ENCODE measurements at places on chromosomes 13 and 19.
A peak's percentile ranks its signal among the peaks of the same experiment; 100 is the strongest.

DNA sequence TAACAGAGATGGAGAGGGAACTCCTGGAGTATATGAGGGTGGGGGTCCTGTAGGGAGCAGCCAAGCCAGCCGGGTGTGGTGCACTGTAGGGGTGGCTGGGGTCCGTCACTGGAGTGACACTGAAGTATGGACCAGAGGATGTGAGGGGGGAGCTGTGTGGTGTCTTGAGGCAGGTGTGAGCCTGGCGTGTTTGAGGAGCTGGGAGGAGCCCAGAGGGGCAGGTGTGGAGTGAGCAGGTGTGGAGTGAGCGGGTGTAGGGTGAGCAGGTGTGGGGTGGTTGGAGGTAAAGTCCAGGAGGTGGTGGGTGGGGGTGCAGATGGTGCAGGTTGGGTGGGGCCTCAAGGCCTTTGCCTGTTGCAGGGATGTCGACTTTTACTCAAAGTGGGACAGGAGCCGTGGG, 5.9 kb downstream of the B3GNT8 start:
- no peak for DNase-seq

DNA sequence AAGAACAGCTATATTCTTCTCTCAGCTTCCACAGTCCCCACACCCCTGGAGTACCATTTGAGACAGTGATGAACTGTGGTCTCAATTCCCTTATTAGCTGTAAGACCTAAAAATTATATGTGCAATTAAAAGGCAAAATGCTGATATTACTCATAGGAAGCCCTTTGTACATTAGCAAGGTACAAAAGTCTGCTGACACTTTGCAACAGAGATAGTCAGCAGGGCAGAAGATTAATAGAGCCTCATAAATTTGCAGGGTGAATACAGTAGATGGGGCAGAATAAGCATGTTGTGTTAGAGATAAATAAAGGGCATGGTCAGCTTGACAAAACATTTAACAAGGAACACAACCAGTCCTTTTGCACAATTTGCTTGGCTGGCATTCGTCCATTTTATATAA, 210.0 kb upstream of the OBI1 start:
- no peak for DNase-seq

GRCh38 chr13:26653842-26654241, 96.4 kb downstream of the WASF3 start:
- no peak for DNase-seq

- DNase-seq, result peak; percentile 39
These were observed 42.5 kb downstream of the IRS2 start for GRCh38 chr13:109743706-109744453.

DNA sequence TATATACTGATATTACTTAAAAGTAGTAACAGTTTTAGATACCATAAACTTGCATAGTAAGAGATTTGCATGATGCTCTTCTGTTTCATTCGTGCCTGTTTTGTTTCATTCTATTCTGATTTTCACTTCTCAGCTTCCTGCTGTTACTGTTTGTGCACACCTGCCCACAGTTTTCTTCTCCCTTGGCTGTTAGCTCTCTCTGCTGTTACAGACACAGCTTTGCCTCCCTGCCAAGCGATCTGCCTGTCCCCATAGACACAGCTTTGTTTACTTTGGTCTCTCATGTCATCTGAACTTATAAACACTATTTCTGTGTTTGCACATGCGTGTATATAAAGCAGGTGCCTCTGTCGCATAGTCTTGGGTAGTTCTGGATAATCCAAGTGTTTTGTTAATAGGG, 21.4 kb upstream of the UPF3A start:
- no peak for DNase-seq

DNA sequence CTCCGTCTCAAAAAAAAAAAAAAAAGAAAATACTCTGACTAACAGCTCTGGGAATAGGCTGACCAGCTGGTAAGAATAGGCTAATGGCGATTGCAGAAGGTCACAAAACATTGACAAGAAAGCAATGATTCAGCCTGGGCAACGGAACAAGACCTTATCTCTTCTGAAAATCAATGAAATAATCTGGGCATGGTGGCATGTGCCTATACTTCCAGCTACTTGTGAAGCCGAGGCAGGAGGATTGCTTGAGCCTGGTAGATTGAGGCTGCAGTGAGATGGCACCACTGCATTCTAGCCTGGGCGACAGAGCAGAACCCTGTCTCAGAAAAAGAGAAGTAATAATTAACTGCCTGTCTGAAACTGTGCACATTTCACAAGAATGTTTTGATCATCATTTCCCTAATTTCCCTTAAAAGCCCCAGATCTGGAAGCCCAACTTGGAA, 18.8 kb upstream of the MTRF1 start:
- DNase-seq, result no peak

DNA sequence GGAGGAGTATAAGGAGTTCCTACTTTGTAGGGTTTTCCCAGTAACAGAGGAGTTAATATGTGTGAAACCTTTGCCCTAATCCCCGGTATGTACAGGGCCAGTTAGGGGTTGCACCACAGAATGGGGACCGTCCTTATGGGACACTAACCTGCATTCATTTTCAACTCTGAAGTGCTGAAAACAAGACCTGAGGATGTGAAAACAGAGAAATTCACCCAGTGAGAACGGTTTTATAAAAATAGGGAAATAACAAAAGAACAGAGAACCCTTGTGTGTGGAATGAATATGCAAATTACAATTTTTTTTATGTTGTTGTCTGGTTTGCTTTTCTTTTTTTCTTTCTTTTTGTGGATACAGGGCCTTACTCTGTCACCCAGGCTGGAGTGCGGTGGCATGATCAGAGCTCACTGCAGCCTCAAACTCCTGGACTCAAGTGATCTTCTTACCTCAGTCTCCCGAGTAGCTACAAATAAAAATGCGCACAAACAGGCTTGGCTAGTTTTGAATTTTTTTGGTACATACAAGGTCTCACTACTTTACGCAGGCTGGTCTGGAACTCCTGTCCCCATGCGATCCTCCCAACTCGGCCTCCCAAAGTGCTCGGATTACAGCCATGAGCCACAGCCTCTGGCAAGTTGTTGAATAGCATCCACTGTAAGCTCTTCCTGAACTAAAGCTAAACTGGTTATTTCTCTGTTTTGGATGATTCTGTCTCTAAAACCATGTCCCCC, 10.6 kb downstream of the CLC start:
- no peak for DNase-seq

- DNase-seq, result no peak
These were observed 1120.7 kb downstream of the DIAPH3 start for GRCh38 chr13:59043016-59043415.

DNA sequence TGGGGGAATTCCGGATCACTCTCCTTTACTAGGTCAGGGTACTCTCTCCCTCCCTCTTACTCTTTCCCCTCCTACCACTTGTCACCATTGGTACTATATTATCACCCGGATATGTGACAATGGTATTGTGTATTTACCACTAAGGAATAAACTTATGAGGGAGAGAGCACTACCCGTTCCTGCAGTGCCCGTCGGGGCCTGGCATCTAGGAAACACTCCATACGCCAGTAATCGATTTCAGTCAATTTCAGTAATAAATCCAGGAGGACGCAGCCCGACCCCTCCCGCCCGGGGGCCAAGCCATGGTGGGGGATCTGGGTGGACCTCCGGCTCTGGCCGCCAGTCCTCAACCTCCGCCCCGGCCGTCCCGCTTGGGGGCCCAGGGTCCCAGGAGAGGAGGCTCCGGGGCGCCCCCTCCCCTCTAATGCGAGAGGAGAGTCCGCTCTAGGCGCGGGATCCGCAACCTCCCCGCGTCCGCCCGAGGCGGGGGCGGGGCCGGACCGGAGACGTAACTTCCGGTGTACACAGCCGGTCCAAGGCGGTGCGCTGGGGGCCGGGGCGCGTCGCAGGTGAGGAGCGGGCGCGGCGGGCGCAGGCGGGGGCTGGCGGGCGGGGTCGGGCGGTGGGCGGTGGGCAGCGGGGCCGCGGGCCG, at the start of gene GARRE1:
TSS of gene GARRE1 (plus strand) at position 509 of the 652 bp plus-strand sequence. CDS start 45,920 bp downstream, outside the sequence.
- DNase-seq, result peak; percentile 90

DNA sequence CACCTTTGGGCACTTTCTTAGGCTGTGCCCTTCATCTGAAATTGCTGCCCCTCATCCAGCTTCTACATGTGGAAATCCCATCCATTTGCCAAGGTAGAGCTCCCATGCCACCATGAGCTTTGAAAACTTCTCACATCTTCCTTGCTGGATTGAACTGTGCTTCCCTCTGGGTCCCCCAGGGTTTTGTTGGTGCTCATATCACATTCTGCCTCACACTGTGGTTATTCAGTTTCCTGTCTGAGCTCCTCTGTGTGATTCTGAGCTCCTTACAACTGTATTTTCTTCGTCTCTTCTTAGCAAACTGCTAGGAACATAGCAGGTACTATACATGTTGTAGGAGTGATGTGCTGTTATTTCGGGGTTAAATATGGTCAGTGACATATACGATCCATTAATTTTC, 74.9 kb upstream of the KL start:
- DNase-seq, result no peak

DNA sequence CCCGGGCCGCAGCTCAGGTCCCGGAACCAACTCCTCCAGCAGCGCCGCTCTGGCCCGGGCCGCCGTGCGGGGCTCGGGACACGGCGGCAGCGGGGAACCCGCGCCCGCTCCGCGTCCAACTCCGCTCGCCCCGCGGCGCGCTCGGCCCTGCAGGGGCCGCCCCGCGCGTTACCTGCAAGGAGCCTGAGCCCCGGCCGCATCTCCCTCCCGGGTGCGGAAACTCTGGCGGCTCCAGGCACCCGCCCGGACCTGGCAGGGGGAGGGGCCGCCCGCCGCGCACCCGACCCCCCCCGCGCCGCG, at the start of gene TMTC4:
TSS of gene TMTC4 (minus strand) at position 224 of the 300 bp plus-strand sequence. CDS start 4,433 bp downstream, outside the sequence.
- DNase-seq, result no peak

DNA sequence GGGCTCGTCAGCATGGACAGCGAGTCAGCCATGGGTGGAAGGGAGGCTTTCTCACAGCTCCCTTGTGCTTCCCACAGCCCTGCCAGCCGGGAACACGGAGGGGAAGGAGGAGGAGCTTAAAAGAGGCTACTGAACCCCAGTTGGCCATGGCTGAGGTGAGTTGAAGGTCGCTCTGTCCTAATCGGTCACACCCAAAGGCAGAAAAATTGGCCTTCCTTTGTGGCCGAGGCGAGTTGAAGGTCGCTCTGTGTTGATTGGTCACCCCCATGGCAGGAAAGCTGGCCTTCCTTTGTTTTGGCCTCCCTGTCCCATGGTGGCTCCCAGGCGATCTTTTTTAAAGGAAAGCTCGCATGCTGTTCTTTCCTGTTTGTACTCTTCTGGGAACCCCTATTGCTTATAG, 5.1 kb downstream of the ZNF473 start:
- DNase-seq, result no peak

DNA sequence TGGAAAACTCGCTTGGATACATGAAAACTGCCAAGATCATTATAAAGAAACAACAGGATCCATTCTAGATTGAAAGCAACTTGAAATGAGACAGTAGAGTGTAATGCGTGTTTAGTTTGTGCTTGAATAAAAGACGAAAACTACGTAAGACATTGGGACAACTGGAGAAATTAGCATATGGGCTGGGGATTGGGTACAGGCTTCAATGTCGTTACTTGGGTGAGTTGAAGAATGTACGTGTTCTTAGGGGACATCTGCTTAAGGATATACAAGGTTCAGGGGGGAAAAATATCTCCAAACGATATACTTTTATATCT, 471 bp upstream of the ERVK3-1 start:
- DNase-seq, result no peak

- peak; percentile 28 for DNase-seq
These were observed 22.5 kb upstream of the NFIC start for GRCh38 chr19:3343619-3344502.

- no peak for DNase-seq
These were observed 29.5 kb upstream of the NFIC start for GRCh38 chr19:3336680-3337523.

GRCh38 chr13:83086088-83086487, 796.2 kb downstream of the SLITRK1 start:
- DNase-seq, result no peak

GRCh38 chr13:30421093-30422053, 920 bp upstream of the UBE2L5 start:
- peak; percentile 54 for DNase-seq

DNA sequence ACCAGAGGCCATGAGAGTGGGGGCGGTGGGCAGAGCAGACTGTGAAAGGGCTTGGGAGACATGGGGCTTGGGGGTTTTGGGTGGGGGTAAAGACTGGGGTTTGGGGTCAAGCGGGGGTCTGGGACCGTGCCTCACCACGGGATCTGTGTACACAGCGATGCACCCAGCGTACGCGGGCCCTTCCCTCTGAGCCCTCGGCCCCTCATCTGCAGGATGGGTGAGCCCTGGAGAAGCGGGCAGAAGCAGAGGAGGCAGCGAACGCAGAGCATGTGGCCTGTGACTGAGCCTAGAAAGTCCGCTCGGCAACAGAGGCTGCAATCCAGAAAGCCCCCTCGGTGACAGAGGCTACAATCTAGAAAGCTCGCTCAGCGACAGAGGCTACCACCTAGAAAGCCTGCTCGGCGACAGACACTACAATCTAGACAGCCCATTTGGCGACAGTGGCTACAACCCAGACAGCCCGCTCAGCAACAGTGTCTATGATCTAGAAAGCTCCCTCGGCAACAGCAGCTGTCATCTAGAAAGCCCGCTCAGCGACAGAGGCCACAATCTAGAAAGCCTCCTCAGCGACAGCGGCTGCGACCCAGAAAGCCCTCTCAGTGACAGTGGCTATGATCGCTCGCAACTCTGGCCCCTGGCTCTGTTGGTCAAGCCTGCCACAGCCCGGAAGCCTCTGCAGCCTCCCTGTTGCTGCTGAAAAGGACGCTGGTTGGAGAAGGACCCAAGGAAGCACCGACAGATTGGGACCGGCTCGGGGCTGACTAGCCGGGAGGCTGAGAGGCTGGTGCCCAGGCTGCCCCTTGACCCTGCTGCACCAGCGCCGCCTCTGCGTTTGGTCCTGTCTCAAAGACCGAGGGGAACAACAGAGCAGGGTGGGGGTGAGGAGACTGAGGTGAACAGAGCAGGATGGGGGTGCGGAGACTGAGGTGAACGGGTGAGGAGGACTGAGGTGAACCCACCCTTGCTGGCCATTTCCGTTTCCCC, 68.6 kb downstream of the SPACA7 start:
- DNase-seq, result no peak

- no peak for DNase-seq
These were observed 62.4 kb upstream of the RAP2A start for GRCh38 chr13:97371486-97372109.

GRCh38 chr13:22653866-22654265, 526.9 kb upstream of the SGCG start:
- DNase-seq, result no peak

DNA sequence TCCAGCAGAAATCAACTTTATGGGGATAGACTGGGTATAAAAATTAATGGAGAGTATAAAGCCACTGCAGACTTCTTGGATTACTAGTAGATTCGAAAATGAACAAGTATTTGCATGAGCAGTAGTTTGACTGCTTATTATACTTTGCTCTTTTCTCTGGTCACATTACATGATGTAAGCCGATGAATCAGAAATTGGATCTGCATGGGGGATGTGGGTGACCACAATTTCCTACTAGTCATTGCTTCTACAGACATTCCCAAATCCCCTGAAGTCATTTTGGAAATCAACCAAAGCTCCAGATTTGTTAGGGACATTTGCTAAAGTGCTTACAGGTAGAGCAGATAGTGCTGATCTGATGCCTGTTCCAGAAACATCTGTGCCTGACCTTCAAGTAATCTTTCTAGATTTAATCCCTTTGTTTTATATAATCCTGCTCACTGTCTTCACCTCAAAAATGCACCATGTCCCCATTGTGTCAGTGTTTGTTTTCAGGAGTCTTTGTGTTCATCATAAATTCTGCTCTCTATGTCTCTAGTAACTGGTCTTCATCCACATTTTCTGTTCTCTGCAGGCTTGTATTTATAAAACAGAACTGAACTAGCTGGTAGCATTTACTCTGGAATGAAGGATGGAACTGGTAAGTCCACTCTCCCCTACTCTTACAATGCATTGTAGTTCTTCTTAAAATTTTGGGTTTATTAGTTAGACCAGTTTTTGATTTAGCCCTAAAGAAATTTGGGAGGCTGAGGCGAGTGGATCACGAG, 201.5 kb upstream of the CSNK1A1L start:
- DNase-seq, result no peak
